ENCODE measurements at places on chromosomes 4 and X. TPM values are rescaled to one million over a fixed set of nuclear protein-coding genes. Genes with fewer than 3 reads are reported as not detected.
A peak's percentile ranks its signal among the peaks of the same experiment; 100 is the strongest.

DNA sequence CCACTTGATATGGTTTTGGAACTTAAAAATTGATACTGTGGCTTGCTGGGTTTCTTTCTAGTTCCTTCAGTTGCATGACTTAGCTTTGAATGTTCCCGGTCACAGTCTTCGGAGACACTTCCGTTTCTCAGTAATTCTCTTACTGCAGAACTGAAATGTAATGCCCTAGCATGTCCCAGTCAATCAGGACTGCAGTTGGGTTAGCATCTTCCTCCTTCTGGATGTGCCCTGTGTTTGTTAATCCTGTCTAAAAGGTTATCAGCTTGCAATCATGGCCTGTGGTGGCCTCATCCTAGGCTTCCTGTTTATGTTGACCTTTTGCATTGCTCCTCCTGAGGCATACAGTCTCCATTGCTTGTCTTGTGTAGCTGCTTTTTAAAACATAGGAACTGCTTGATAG lies 275.9 kb downstream of the ARHGAP10 start:
- DNase-seq: no peak

The TRIM75 gene
- 0.40 TPM for total RNA-seq

- no peak for DNase-seq
Measured at GRCh38 chrX:109911046-109911445, 91.9 kb upstream of the TMEM164 start.

GRCh38 chr4:71941001-71941400 lies 90.8 kb upstream of the NPFFR2 start:
- no peak for DNase-seq

DNA sequence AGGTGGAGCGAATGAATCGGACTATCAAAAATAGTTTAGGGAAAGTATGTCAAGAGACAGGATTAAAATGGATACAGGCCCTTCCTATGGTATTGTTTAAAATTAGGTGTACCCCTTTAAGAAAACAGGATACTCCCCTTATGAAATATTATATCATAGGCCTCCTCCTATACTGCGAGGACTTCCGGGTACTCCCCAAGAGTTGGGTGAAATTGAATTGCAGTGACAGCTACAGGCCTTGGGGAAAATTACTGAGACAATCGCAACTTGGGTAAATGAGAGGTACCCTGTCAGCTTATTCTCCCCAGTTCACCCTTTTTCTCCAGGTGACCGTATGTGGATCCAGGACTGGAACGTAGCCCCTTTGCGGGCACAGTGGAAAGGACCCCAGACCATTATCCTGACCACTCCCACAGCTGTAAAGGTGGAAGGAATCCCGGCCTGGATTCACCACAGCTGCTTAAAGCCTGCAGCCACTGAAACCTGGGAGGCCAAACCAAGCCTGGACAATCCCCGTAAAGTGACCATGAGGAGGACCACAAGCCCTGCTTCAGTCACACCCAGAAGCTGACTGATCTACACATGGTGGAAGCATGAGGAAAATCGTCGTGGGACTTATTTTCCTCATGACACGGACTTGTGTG lies 1138.1 kb downstream of the ARAP2 start:
- no peak for DNase-seq

GRCh38 chr4:82553020-82553419 lies 8.8 kb downstream of the TMEM150C start:
- DNase-seq: no peak

DNA sequence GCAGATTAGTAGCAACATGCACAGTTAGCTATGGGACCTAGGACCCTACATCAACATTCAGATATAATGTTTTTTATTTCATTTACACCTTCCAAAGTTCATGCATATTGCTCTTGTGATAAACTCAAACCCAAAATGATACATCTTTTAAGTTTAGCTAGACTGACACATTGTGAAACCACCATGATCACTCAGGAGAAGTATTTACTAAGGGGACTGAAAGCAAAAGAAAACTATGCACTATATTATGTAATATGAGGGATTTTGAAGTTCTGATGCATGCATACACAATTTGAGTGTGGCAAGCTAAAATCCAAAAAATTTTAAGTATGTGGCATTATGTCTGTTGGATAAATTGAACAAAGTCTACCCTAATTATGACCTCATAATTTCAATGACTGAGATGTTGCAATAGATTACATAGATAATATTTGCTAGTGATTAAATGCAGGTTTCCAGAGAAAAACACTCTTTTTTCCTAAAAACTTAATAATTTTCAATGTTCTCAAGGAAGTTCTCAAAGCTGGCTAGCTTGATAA lies 914.8 kb upstream of the GRIA3 start:
- DNase-seq: no peak

- peak; percentile 46 for DNase-seq
Measured at GRCh38 chrX:139559383-139560042, 29.0 kb downstream of the F9 start.

The SSX2B gene
- total RNA-seq: not detected

DNA sequence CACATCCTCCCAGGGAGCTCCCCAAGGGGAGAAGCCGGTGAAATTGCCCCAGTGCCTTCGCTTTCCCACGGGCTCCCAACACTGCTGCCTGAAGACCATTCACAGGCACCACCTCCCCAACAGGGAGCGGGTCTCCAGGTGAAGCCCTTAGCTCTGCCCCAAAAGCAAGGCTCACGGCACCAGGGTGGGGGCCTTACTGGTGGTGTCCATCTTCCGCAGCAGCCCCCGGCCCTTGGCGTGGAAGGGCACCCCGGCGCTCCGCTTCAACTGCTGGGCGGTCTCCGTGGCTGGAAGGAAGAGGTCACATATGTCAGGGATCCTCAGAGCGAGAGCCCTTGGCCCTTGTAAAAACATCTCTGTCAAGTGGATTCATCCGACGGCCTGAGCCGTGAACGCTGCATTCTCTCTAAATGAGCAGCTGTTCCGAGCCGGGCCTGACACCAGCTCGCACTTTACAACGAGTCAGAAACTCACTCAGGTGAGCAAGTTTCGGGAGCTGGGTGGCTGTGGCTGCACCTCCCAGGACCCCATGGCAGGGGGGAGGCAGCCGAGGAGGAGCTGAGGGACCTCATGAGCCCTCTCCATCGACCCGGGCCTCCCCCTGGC lies 20.9 kb downstream of the NELFA start:
- DNase-seq: no peak

DNA sequence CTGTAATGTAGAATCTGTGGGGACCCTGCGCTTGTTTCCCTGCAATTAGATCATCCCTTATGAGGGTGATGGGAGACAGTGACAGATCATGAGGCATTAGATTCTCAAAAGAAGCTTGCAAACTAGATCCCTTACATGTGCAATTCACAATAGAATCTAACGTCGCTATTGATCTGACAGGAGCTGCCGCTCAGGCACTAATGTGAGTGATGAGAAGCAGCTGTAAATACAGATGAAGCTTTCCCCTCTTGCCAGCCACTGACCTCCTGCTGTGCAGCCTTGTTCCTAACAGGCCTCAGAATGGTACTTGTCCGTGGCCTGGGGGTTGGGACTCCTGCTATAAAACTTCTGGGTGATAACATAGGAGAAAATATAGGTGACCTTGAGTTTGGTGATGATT lies 1076.8 kb downstream of the PDHA2 start:
- DNase-seq: no peak

GRCh38 chr4:184854673-184855072 lies 28.9 kb upstream of the ACSL1 start:
- DNase-seq: no peak

DNA sequence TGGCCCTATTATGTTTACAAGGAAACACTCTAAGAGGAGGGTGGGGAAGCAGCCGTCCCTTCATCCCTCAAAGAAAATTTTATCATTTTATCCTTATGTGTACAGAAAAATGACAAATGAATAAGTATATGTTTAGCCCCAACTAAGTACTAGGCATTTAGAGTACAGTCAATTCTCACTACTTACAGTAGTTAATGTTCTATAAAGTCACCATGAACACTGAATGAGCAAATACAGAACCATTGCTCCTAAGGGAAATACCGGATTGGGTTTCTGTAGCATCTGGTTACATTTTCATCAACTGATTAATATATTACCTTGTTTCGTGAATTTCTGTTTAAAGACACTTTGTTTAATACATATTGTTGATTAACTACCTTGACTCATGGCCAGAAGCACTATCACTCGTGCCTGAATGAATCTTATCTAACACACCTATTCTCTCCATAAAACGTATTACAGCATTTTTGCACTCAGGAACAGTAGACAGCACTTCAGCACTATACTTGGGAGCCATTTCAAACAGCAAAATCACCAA lies 109.3 kb downstream of the ASB9 start:
- no peak for DNase-seq

- no peak for DNase-seq
Measured at GRCh38 chr4:3268395-3269104, 19.6 kb downstream of the MSANTD1 start.
